ENCODE measurements at places on chromosomes 12 and 14. TPM values are rescaled to one million over a fixed set of nuclear protein-coding genes. Genes with fewer than 3 reads are reported as not detected.

Gene SALL2
- total RNA-seq = 0.72 TPM

Gene CLEC14A
- not detected for total RNA-seq

Gene SPATS2
- total RNA-seq = 30.1 TPM

Gene ADCY6
- 12.2 TPM for total RNA-seq

Gene MMP17
- total RNA-seq = 11.8 TPM

Gene GPR84
- total RNA-seq = 0.09 TPM

Gene RTN1
- 0.03 TPM for total RNA-seq

Gene KRT85
- not detected for total RNA-seq

All from A549 treated with dexamethasone at 1 μM for 4 hours (cell line).